Activated CD4-positive, alpha-beta T cell treated with anti-CD3 and anti-CD28 coated beads for 48 hours (primary cell): ENCODE measurements at places on chromosomes 11 and 22.
A peak's percentile ranks its signal among the peaks of the same experiment; 100 is the strongest.

GRCh38 chr11:84390441-84391078, 1104.4 kb upstream of the CCDC90B start:
- no peak for DNase-seq

- no peak for DNase-seq
Observed at GRCh38 chr22:45763236-45763624, 91.6 kb downstream of the ATXN10 start.

DNA sequence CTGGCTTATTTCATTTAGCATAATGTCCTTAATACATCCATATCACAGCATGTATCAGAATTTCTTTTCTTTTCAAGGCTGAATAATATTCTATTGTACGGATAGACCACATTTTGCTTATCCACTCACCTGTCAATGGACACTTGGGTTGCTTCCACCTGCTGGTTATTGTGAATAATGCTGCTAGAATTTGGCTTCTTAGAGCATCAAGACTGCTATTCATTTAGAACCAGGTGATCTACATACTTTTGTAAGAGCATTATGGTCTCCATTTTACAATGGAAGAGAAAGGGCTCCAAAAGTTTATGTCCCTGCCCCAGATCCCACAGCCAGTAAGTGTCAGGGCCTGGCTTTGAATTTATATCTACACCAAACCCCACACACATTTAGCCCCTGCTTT, 100.7 kb upstream of the CD82 start:
- no peak for DNase-seq

- DNase-seq = no peak
Observed at GRCh38 chr11:74429205-74429604, 31.0 kb upstream of the PGM2L1 start.

DNA sequence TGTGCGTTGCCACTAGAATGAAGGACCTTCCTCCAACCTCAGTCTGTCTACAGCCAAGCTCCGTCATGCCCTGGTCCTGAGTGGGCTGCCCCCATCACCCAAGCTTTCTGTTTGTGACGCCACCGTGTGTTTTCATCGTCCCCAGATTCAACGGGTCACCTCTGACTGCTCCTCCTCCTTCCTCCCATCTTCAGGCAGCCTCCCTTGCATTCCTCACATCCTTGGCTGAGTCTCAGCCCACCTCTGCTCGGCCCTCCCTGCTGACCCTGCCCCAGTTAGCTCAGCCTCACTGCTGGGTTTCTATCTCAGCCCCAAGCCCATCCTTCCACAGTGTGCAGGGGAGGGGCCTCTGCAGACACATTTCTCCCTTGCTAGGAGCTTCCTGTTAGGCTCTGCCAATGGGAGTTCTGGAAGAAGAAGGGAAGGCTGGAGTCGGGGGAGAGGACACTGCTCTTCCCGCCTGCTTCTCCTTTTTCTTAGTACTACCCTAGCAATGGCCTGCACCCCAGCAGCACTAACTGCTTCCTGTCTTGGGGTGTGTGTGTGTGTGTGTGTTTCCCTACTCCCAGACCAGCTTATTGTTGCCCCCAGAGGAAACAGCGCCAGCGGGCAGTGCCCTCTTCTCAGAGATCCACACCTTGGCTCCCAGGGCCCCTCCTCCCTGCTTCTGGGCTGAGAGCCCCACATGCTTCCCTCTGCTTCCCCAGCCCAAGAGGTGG, 5.2 kb downstream of the IFT27 start:
- DNase-seq = no peak

DNA sequence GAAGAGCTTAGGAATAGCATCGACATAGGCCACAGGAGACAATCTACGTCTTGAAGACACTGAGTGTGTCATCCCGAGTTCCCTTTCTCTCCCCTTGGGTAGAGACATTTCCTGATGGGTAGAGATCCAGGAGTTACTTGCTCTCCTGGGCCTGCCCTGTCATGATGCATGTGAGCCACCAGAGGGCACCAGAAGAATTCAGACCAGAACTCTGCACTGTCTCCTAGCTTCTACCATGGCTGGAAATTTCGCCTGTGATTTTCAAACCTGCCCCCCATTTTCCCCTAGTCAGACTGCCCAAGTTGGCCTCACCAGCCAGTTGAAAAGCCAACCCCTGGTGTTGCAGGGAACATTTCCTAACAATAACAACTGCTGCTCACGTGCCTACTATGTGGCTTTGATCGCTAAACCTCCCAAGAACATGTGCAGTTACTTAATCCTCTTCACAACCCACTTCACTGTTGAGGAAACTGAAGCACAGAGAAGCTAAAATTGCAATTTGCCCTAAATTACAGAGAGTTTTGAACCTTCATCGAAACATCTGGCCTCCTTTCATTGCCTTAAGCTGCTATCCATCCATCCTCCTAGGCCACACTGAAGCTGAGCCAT, 47.2 kb downstream of the C11orf58 start:
- DNase-seq = peak; percentile 71

DNA sequence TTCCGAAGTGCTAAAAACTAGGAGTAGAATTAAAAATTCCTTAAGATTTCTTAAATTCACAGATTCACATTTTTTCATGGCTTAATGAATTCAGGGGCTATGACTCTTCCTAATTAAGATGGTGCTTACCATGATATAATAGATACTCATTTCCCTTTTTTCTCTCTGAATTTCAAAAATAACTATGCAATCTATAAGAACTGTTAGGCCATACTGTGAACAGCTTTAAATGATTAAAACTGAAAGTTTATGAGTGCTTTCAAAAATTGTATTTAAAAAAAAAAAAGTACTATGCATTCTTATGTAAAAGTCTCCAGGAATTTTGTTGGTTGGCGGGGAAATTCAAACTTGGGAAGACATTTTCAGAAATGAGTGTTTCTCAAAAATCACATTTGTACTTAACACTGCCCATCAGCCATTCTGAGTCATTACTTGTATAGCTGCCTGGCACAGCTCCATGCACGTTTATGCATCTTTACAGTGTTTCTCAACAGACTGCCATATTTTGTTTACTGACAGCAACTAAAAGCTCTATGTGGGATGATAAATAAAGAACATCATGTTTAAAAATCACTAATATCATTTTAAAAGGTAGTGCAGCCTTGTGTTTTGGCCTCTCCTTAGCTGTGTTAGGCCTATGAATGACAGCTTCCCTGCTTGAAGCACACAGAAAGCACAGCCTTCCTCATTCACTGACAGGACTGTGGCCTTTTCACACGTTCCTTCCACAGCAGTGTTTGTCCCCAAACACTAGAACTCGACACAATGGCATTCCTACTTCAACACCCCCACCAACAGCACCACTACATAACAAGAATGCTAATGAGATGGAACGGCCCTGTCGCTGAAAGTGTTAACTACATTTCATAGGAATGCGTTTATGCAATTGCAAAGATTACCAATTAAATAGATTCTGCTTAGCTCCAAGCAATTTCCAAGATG, 131.4 kb downstream of the DCDC1 start:
- no peak for DNase-seq

DNA sequence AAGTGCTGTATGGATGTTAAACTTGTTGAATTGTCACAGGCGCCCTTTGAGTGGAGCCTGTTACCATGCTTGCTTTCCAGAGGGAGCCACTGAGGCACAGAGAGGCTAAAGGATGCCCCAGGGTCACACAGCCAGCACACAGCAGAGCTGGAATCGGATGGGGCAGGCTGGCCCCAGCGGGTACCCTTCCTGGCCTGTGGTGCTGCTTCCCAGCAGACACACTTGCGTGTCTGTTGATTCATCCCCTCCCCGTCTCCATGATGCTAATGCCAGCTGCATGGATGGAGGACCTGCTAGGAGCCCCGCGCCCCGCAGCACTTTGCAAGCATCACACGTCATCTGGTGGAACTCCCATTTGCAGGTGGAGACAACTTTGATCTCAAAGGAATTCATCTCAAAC, 52.4 kb upstream of the SHISAL1 start:
- no peak for DNase-seq

DNA sequence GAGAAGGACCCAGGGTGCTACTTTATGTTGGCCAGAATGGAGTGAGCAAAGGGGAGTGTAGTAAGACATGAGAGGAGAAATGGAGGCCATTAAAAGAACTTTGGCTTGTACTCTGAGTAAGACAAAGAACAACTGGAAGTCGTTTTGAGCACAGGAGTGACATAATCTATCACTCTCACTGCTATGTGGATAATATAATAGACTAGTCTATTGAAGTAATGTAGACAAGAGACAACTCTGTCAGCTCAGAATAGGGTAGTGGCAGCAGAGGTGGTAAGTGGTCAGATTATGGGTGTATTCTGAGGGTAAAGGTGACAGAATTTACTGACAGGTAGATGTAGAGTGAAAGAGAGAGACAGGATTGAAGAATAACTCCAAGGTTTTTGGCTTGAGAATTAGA, 8.2 kb downstream of the KIF18A start:
- no peak for DNase-seq

- DNase-seq = no peak
Observed at GRCh38 chr11:44467931-44468330, 97.5 kb upstream of the CD82 start.

DNA sequence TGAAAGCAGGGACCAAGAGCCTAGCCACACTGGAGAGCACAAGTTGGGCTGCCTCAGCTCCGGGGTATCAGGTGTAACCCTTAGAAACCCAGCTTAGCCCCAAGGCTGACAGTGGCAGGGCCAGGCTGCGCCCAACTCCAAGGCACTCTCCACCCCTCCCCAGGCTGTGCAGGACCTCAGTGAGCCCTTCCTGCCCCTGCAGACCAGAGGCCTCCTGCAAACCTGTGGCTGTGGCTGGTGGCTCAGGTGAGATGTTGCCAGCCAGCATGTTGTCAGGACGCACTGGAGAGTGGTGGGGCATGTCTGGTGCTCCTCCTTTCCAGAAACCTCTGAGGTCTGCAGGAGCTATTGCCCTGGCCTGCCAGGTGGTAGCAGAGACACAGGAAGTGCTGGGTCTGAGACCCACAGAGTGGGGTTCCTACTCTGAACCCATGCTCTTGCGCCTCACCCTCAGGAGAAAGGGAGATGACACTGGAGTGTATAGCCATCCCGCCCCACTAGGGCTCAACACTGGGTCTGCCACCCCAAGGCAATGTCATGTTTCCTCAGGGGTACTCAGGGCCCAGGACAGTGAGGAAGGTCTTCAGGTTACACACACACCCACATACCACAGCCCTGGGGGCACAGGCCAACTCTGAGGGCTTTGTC, 2.4 kb upstream of the SCARF2 start:
- DNase-seq = no peak

GRCh38 chr11:86214710-86215109, 29.8 kb upstream of the EED start:
- DNase-seq = peak; percentile 86

GRCh38 chr11:79439410-79439885, 1.4 kb downstream of the TENM4 start:
- DNase-seq = no peak
